Sciatic nerve (tissue), 2 donors: ENCODE measurements at places on chromosomes 5 and 9. TPM values are rescaled to one million over a fixed set of nuclear protein-coding genes. Genes with fewer than 3 reads are reported as not detected.

- no peak for DNase-seq
These were observed 51.4 kb upstream of the IRX2 start for GRCh38 chr5:2802693-2803365.

GRCh38 chr5:38529955-38530646 is 26.3 kb downstream of the LIFR start:
- DNase-seq = no peak

- DNase-seq = no peak
These were observed 232.8 kb downstream of the TLE1 start for GRCh38 chr9:81456431-81457006.

- DNase-seq = no peak
These were observed 218.9 kb downstream of the NXNL2 start for GRCh38 chr9:88753691-88754367.

GRCh38 chr9:135887585-135888050 is 19.7 kb downstream of the CAMSAP1 start:
- DNase-seq = no peak

DNA sequence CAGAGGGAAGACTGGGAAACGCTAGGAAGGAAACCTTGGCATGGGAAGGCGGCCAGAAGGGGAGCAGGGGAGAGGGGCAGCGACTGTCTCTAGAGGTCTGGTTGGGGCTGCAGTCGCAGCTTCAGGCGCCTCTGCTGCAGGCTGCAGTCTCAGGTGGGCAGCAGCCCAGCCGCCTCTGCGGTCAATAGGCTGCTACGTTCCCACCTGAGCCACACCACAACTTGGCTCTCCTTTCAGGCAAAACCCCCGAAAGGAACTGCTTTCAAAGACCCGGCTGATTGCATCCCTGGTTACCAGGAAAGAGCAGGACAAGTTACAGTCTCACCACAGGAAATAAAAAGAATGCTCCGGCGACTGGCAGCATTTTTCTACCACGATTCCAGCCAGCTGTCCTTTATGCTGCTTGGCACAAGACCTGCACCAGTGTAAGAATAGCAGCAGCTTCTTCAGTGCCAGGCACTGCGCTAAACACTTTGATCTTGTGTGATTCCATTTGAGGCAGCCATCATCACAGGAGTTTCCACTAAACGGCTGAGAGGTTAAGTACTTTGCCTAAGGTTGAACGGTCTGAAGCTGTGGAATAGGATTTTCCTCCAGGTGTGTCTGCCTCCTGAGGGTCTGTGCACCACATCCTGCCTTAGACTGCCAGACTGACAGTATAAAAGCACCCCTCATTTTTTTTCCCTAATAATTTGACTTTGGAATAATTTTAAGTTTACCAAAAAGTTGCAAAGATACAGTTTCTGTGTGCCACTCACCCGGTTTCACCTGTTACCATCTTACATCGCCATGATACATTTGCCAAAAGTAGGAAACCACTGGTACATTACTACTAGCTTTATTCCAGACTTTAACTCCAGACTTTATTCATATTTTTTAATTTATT is 7.5 kb downstream of the RPS14 start:
- no peak for DNase-seq

Gene ANKRD31
- 0.53 TPM for total RNA-seq

DNA sequence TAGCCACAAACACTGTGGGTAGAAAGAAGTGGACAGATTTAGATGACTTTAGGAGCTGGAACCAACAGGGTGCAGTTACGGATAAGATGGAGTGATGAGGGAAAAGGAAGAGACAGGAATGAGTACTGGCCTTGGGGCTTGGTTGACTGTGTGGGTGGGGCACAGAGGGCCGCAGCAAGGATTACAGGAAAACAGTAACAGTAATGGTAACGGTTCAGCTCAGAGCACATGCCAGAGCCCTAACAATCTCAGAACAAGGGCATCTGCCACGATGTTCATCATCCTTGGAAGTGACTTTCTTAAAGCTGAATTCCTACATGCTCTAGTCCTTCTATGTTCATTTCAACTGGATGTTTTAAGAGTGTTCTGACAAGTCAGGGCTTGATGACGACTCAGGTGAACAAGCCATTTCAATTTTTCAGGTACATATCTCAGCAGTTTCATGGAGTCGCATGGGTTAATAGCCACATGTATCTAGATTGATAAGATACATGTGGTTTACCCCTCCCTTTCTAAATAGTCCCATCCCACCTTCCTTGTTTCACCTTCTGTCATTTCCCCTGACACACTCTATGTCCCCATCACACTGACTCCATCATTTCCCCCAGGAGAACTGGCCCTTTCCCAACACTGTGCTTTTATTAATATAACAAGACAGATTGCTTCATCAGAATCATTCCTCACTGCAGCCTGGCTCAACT is 65.0 kb downstream of the CEMIP2 start:
- no peak for DNase-seq

Gene CNTFR
- 23.2 TPM for total RNA-seq

Gene IL4
- not detected for total RNA-seq

Gene SHROOM1
- 33.3 TPM for total RNA-seq

Gene TLX3
- total RNA-seq = not detected

Gene GADD45G
- 3.5 TPM for total RNA-seq

Gene SPATA31C1
- total RNA-seq = not detected

GRCh38 chr5:67770431-67771025 is 445.0 kb upstream of the PIK3R1 start:
- no peak for DNase-seq

Gene CDK7
- total RNA-seq = 16.7 TPM

GRCh38 chr5:81802625-81803024 is 51.7 kb upstream of the SSBP2 start:
- no peak for DNase-seq

GRCh38 chr9:3784641-3785040 is 258.8 kb upstream of the RFX3 start:
- DNase-seq = no peak

- no peak for DNase-seq
These were observed 196.5 kb upstream of the CDH9 start for GRCh38 chr5:27234916-27235315.

DNA sequence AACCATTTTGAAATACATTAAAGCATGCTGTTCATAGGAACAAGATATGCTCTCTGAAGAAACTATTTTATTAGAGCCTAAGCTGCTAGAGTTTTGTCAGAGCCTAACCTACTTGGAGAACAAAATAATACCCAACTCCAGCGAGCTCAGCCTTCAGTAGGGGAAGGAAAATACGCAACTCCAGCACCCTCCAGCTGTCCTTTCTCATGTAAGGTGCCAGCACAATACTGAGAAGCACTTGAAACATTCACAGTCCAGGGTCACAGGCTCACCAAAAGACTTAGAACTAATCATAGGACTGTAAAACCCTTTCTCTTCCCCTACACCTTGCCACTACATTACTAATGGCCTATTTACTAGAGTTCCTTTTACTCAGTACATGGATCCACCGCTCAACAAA is 18.9 kb downstream of the DPYSL3 start:
- DNase-seq = no peak

DNA sequence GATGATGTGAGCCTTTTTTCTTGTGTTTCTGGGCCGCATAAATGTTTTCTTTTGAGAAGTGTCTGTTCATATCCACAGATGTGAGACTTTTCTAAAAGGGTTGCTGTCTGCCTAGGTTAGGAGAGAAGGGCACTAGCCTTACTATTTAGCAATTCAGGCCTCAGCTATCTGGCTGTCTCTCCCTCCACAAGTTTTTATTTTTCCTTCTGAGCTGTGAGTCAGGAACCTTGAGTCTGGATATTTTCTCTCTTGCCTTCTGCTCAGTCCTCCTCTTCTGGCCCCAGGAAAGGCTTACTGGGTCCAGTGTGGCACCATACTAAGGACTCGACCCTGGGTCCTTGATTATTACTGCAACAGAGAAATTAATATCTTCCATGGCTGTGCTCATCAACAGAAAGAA is 187.6 kb downstream of the CSNK1G3 start:
- DNase-seq = no peak

GRCh38 chr5:136001466-136001981 is 27.3 kb upstream of the TGFBI start:
- peak; percentile 83 for DNase-seq

- DNase-seq = no peak
These were observed 117.9 kb downstream of the ZSWIM6 start for GRCh38 chr5:61449804-61450492.

- no peak for DNase-seq
These were observed 75.2 kb upstream of the SMARCA2 start for GRCh38 chr9:1939926-1940368.

GRCh38 chr5:86865256-86865785 is 247.6 kb downstream of the COX7C start:
- no peak for DNase-seq

DNA sequence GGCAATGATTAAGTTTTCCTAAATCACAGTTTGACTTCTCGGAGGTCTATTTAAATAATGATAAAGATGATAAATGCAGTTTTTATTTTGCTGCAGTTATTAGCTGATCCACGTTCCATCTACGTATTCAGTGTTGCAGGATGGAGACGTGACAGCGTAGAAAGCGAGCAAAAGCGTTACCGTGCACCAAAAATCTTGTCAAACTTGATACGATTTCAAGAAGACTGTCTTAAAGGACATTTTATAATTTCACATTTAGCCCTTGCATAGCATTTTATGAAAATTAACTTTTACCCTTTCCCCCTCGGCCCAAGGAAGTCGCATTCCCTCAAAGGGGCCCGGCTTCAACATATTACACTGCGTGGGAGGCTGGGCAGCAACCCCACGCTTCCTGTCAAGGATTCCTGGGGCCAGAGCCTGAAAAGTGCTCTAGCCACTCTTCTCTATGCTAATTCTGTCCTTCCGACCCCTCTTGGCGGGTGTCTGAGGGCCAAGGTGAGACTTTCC is 7.1 kb upstream of the PURA start:
- DNase-seq = no peak

DNA sequence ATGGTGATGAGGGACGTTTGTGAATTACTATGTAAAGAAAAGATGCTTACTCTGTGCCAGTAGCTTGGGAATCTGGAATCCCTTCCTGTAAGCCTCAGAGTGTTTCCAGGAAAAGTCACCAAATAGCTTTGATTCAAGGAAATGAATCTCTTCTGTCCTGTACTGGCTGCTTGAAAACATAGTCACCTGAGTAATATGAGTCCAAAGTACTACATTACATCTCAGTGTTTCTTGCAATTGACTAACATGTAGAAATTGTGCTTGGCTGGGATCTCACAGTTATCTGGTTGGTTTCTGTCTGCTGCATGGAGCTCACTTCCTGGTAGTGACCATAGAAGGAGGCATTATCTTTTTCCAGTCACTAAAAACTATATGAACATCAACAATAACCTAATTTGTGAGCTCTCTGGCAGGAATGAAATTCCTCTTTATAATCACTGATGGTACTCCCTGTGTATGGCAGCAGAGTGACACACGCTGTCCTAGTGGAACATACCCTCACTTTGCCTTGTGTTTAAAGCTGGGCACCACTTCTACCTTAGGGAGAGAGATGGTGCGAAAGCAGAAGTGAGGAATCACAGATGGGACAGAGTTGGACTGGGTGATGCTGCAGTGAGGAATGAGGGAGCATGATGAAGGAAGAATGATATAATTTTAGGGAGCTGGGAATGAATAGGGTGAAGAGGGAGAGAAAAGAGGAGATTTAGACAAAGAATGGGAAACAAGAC is 568.5 kb downstream of the RAB3C start:
- no peak for DNase-seq

DNA sequence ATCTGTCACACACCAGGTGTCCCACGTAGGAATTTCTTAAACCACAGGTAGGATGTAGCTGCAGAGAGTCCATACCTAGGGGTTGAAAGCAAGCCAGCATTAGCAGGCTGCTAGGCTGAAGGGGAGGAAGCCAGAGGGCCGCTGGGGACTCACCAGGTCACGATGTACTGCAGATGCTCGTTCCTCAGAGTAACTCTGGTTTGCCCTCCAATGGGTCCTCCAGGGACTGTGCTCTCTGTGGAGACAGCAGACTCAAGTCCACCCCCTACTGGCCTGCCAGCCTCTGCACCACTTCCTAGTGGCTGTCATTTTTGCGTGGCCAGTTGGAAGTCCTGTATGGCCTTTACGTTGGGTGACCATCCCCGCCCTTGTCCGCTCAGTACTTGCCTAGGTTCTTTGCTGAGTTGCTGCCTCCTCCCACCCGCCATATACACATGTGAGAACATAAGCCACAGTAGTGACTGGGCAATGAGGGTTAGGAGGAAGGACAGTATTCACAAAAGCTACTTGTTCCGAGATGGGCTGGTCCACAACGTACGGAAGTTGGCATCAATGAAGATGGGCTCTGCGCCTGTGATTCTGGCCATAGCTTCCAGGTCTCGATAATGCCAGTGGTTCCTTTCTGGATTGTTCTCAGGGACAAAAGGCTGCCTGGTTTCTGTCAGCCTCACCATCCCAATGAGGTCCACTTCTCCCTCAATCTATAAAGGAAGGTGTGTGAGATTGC is 4.1 kb downstream of the RPL7A start:
- DNase-seq = no peak

Gene PCDHGA1
- total RNA-seq = 1.4 TPM

DNA sequence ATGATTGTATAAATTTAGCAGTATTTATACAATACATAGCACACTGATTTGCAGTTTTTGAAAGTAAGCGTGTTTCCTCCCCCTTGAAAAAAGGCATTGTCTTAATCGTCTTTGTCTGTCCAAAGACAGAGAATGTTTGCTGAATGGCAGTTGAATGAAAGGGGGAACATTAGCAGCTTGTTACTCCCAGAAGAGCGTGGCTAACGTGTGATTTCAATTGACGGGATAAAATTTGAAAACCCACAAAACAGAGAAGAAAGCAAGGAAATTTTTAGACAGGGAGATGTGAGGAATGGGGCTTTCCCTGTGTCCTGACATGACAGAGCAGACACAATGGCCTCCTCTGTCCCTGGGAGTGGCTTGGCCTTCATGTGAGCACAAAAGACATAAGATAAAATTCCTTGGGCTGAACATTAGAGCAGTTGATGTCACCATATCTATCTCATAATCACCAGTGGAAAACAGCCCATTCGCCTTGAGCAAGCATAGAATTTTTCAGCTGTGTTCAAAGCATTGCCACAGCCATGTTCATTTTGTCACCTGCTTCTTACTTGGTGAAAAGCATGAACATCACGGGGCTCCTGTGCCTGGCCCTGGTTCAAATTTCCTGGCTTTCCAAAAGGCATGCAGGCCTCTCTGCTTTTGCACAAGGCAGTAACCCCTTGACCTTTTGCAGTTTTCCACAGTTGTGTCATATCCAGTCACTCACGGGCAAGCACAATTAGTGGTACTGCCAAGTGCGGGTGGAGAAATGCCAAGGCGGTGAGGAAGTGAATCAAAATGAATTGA is 126.9 kb downstream of the TLE1 start:
- DNase-seq = peak; percentile 59

- DNase-seq = no peak
These were observed 30.0 kb upstream of the TBC1D2 start for GRCh38 chr9:98285446-98285845.

- DNase-seq = no peak
These were observed 360.0 kb downstream of the OSTF1 start for GRCh38 chr9:75448281-75448680.
